Hepatocyte (in vitro differentiated cells): ENCODE measurements at places on chromosomes 12 and 14. TPM values are rescaled to one million over a fixed set of nuclear protein-coding genes. Genes with fewer than 3 reads are reported as not detected.
A peak's percentile ranks its signal among the peaks of the same experiment; 100 is the strongest.

Gene KITLG
- 28.6 and 30.4 TPM in 2 replicates for total RNA-seq

Gene SEL1L
- total RNA-seq: 89.4 and 90.6 TPM in 2 replicates

Gene CELA1
- not detected in 2 replicates for total RNA-seq

DNA sequence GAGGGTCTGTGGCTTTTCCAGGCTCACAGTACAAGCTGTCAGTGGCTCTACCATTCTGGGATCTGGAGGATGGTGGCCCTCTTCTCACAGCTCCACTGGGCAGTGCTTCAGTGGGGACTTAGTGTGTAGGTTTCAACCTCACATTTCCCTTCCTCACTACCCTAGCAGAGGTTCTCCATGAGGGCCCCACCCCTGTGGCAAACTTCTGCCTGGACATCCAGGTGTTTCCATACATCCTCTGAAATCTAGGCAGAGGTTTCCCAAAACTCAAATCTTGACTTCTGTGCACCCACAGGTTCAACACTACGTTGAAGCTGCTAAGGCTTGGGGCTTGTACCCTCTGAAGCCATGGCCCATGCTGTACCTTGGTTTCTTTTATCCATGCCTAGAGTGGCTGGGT, 40.3 kb downstream of the KTN1 start:
- H3K4me1 ChIP-seq: no peaks in the 10 kb centered on the region
- peaks cover 20% of the 10 kb centered on the region for H3K36me3 ChIP-seq
- no peak overlapping the region for H3K4me3 ChIP-seq
- H3K27ac ChIP-seq: no peak overlapping the region
- no peak for DNase-seq
- H3K27me3 ChIP-seq: no peaks in the 10 kb centered on the region

DNA sequence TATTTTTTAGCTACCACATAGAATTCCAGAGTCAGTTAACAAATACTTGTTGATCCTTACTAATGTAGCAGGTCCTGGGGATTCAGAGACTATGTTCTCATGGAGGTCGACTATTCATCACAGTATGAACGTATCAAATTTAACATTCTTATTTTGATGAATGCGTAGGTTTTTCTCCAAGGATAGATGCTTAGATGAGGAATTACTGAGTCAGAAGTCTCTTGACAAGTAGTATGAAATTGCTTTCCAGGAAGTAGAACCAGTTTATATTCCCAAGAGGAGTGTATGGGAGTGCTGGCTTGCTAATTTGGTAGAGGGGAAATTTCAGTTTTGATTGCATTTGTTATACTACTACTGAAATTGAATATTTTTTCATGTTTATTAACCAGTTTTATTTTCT, 42.8 kb upstream of the CRADD start:
- no peak for DNase-seq
- H3K4me3 ChIP-seq: no peak overlapping the region
- H3K36me3 ChIP-seq: no peaks in the 10 kb centered on the region
- H3K27me3 ChIP-seq: no peaks in the 10 kb centered on the region
- no peak overlapping the region for H3K27ac ChIP-seq

Gene PLEKHG3
- 41.8 and 54.2 TPM in 2 replicates for total RNA-seq

DNA sequence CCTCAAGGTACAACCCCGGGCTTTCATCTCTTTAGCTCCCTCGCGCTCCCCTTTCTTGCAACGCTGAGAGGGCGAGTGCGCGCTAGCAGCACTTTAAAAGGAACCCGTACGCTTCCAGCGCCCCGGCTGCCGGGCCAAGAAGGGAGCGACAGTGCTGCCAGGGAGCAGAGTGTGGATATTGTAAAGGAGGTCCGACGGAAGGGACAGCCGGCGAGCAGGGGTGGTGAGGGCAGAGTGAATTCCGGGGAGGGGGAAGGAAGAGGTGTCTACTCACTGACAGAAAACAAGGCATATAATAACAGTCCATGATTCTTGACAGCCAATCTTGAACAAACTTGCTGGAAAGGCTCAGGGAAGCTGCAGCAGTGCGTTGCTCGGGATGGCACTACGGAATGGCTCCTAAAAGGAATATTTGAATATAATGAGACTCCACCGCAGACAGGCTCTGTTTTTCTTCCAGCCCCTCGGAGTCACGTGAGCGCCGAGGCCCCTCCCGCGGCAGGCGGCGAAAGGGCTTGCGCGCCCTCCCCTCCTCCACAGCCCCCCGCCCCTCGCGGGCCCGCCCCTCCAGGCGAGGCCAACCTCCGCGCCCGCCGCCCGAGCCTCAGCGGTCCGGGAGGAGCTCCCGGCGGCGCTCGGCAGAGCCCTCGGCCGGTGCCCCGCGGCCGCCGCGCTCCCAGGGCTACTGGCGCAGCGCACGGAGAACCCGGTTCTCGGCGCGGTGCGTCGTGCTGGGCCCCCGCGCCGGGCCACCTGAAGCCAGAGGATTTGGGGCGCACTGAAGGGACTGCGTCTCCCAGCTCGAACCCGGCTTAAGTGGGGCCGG, 3.4 kb downstream of the BMP4 start:
- H3K4me3 ChIP-seq: peak overlapping the region; percentile 89
- no peaks in the 10 kb centered on the region for H3K36me3 ChIP-seq
- peak; percentile 95 for DNase-seq
- H3K27me3 ChIP-seq: no peaks in the 10 kb centered on the region
- H3K4me1 ChIP-seq: peaks cover 19% of the 10 kb centered on the region
- H3K27ac ChIP-seq: peak overlapping the region; percentile 95

GRCh38 chr12:1422604-1423315, 171.6 kb downstream of the FBXL14 start:
- peaks cover 10% of the 10 kb centered on the region for H3K4me1 ChIP-seq
- no peaks in the 10 kb centered on the region for H3K36me3 ChIP-seq
- H3K27ac ChIP-seq: no peak overlapping the region
- no peaks in the 10 kb centered on the region for H3K27me3 ChIP-seq

DNA sequence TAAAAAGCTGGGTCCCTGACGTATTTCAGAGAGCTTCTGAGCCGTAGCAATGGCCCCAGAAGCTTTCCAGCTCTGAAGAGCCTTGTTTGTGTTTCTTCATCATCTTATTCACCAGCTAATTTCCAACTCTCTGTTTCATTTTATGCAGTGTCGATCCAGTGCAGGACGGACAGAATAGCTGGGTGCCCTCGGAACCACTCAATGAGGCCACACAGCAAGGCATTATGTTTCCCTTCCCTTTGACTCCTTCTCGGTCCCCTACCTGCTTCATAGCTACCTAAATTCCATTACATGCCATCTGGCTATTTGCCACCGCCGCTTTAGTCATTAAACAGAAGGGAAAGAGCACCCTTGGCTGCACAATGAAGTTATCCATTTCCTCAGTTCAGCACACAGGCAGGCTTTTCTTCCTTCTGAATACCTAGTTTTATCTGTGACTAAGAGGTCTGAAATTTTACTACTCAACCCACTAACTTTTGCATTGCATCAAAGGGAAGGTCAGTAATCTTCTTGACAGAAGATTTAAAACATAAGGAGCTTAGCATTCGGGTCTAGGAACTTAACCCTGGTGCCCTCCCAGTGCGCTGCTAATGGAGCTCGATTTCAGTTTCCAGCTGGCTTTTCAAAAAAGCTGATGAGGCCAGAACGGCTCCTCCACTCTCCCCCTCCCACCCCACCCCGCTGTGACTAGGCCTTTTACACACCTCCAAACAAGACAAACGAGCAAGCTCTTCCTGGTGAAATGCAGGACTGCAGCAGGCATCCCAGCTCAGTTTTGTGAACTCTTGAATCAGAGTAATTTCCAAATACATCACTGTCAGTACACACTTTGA, 176.8 kb downstream of the GXYLT1 start:
- no peaks in the 10 kb centered on the region for H3K36me3 ChIP-seq
- no peaks in the 10 kb centered on the region for H3K27me3 ChIP-seq
- no peak overlapping the region for H3K4me3 ChIP-seq
- no peak overlapping the region for H3K27ac ChIP-seq

Gene B4GALNT1
- total RNA-seq: 0.24 and 0.97 TPM in 2 replicates

DNA sequence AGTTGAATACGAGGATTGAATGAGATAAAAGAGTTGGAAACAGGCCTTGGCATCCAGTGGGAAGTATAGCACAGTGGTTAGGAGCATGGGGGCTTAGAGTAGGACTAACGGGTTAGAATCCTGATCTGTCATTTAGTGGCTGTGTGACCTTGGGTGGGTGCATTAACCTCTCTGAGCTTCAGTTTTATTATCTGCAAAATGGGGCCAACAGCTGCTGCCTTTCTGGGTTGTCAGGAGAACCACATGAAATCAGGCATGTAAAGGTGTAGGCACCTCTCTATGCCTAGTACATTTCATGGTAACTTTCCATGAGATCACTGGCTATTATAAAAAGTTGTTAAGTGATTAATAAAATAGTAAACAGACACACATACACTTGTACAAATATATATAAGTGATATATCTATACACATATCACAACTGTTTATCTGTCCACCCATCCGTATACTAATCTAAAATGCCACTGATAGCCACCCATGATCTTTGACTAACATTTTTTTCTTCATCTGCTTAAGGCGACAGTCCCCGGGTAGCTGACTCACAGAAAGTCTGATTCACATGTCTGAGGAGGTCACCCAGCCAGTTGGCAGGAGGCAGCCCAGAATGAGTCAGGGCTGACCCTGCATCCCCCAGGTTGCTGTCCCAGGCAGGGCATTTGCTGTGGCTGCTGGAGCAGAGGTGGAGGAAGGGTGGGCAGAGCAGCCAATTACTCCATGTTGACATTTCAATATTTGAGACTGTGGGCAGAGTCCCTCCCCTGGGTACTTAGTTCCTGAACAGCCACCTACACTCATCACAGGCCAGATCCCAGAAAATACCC, 125.6 kb upstream of the NOS1 start:
- H3K4me3 ChIP-seq: no peak overlapping the region
- H3K27ac ChIP-seq: no peak overlapping the region
- H3K27me3 ChIP-seq: no peaks in the 10 kb centered on the region
- peak; percentile 50 for DNase-seq
- H3K36me3 ChIP-seq: no peaks in the 10 kb centered on the region

GRCh38 chr12:2320841-2321240, 268.1 kb downstream of the CACNA1C start:
- H3K36me3 ChIP-seq: no peaks in the 10 kb centered on the region
- peaks cover 10% of the 10 kb centered on the region for H3K4me1 ChIP-seq
- H3K27ac ChIP-seq: no peak overlapping the region

DNA sequence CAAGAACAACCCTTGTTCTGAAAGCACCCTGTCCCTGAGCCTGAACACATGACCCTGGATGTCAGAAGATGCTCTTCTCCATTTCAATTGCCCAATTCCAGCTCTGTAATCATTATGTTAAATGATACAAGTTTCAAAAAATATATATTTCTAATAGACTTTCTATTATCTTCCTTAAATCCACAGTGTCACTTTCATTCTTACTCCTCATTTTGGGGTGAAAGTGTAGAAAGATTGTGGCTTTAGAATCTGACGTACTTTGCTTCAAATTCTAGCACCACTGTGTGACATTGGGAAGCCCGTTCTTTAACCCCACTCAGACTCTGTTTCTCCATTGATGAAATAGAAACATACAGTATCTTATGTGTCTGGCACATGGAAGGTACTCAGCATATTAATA, 83.2 kb downstream of the ETV6 start:
- no peak for DNase-seq
- H3K36me3 ChIP-seq: no peaks in the 10 kb centered on the region
- no peak overlapping the region for H3K4me3 ChIP-seq

Gene RNF34
- 37.0 and 53.3 TPM in 2 replicates for total RNA-seq

DNA sequence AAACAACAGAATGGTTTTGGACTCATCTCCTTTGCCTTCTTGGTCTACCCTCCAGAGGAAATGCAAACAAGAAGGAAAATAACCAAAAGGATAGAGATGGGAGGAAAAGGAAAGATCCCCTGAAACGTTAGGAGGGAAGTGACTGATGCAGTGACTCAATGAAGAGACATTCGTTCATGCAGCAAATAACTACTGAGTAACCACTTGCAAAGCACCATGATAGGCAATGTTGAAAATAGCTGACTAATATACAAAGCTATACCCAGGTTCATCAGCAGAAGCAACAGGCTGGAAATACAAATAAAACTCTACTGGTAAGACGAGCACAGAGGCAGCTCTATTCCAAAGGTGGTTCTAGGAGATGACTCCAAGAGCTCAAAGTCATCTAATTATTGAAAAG, 41.8 kb downstream of the R3HDM2 start:
- DNase-seq: peak; percentile 10
- no peaks in the 10 kb centered on the region for H3K27me3 ChIP-seq
- H3K36me3 ChIP-seq: no peaks in the 10 kb centered on the region
- no peaks in the 10 kb centered on the region for H3K4me1 ChIP-seq

- no peak overlapping the region for H3K4me3 ChIP-seq
- H3K36me3 ChIP-seq: peaks cover 12% of the 10 kb centered on the region
- no peak for DNase-seq
- peaks cover 5% of the 10 kb centered on the region for H3K4me1 ChIP-seq
- no peak overlapping the region for H3K27ac ChIP-seq
These were observed 11.9 kb downstream of the DLST start for GRCh38 chr14:74893614-74894091.

Gene CHGA
- 48.2 and 61.3 TPM in 2 replicates for total RNA-seq

GRCh38 chr14:23604148-23604547, 25.6 kb upstream of the JPH4 start:
- peaks cover under 1% of the 10 kb centered on the region for H3K4me1 ChIP-seq
- H3K36me3 ChIP-seq: no peaks in the 10 kb centered on the region
- H3K4me3 ChIP-seq: no peak overlapping the region
- peak overlapping the region; percentile 9 for H3K27ac ChIP-seq
- no peaks in the 10 kb centered on the region for H3K27me3 ChIP-seq

Gene CAPZA3
- not detected in 2 replicates for total RNA-seq

Gene PITPNM2
- total RNA-seq: 2.2 and 3.6 TPM in 2 replicates

DNA sequence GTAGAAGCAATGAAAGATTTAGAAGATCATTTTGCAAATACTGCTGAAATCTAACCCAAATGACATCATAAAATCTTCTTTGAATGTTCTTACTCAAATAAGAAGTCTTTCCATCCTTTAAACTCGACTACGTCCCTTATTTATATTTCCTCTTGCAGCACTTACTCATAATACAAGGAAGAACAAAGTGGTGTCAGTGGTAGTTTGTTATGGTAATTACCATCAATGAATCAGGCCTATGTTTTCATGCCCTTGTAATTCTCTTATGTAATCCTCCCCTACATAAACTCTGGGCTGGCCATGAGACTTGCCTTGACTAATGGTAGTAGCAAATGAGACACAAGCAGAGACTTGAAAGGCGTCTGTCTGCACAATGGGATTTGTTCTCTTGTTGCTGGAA, 17.0 kb downstream of the EEA1 start:
- H3K27ac ChIP-seq: no peak overlapping the region
- no peaks in the 10 kb centered on the region for H3K27me3 ChIP-seq
- H3K36me3 ChIP-seq: no peaks in the 10 kb centered on the region
- H3K4me3 ChIP-seq: no peak overlapping the region

DNA sequence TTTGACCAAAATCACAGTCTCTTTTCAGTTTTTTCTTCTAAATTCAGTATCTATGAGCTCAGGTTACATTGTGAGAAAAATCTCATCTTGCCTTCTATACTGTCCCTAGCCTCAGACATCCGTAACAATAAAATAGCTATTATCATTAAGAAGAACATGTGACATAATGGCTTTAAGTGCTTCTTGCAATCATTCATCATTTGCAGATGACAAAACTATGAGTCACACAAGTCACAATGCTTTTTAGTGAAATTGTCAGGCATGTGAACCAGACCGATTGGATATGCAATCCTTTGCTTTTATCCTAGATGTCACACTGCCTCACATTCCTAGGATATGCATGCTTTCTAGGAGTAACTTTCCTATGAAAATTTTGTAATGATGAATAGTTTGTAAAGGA, 313.1 kb downstream of the SLC6A15 start:
- H3K36me3 ChIP-seq: no peaks in the 10 kb centered on the region
- peak; percentile 35 for DNase-seq
- no peak overlapping the region for H3K27ac ChIP-seq
- no peak overlapping the region for H3K4me3 ChIP-seq
- H3K4me1 ChIP-seq: no peaks in the 10 kb centered on the region

Gene CLEC4D
- 0.10 TPM in 1 of 2 replicates, not detected in the other for total RNA-seq
